ENCODE measurements at places on chromosomes 4 and X.

GRCh38 chr4:54268151-54268550 is 39.1 kb downstream of the PDGFRA start:
- DNase-seq: no peak
- no peaks in the 10 kb centered on the region for H3K27me3 ChIP-seq
- H3K4me1 ChIP-seq: no peaks in the 10 kb centered on the region
- H3K36me3 ChIP-seq: no peaks in the 10 kb centered on the region
- no peak overlapping the region for H3K4me3 ChIP-seq

DNA sequence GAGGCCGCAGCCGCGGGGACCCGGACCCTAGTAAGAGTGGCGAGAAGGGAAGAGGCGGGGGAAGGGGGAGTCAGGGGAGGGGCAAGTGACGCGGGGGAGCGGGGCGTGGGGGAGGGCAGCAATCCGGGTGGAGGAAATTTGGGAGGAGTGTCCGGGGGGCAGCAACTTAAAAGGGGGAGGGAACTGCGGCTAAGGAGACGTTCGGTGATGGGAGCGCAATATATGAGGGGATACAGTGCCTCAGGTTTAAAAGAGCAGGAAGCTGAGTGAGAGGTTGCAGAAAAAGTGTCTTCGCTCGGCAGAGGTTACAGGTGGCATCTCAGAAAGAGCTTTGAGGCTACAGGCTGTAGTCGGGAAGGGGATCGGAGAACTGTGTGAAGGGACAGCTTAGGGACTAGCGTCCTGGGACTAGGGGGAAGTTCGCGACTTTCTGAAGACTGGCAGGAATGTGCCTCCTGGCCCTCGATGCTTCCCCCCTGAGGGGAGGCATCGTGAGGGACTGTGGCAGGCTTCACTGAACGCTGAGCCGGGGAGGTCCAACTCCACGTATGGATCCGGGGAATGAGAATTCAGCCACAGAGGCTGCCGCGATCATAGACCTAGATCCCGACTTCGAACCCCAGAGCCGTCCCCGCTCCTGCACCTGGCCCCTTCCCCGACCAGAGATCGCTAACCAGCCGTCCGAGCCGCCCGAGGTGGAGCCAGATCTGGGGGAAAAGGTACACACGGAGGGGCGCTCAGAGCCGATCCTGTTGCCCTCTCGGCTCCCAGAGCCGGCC is 519 bp downstream of the FOXO4 start:
- peak overlapping the region; percentile 81 for H3K27ac ChIP-seq
- peak overlapping the region; percentile 58 for H3K4me3 ChIP-seq
- DNase-seq: peak; percentile 76

DNA sequence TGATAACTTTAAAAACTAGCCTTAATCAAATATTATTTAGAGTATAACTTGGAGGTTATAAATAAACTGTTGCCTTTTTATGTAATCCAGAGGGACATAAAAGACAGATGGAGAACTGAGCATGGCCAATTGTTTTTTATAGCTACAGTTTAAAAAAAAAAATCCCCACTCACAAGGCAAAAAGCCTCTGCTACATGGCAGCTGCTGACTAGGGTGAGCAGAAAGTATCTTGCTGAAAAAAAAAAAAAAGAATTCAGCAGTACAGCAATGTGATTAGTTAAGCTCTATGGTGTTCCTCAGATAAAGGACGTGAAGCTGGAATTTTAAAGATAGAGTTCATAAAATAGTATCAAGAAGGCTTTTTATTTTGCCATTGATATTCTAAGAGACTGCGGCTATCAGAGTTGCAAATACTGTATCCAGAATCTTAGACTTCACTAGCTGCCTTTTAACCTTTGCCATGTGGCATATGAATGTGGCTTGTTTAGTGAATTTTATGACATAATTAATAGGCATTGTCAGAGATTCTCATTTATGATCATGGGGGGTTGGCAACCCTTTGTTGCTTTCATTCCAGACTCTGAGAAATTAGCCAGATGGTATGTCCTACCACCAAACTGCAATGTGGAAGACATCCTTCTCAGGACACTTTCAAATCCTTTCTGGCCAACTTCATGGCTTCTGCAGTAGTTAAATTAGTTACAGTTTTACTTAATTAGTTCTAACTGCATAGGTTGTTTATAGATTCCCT is 498.0 kb downstream of the STPG2 start:
- H3K4me3 ChIP-seq: no peak overlapping the region
- H3K27me3 ChIP-seq: no peaks in the 10 kb centered on the region
- peak; percentile 28 for DNase-seq
- H3K36me3 ChIP-seq: no peaks in the 10 kb centered on the region

- no peaks in the 10 kb centered on the region for H3K27me3 ChIP-seq
- H3K27ac ChIP-seq: no peak overlapping the region
- no peak for DNase-seq
- H3K4me3 ChIP-seq: no peak overlapping the region
- no peaks in the 10 kb centered on the region for H3K4me1 ChIP-seq
- H3K36me3 ChIP-seq: no peaks in the 10 kb centered on the region
Measured at GRCh38 chr4:147195386-147195785, 249.7 kb upstream of the TTC29 start.

- no peaks in the 10 kb centered on the region for H3K36me3 ChIP-seq
- no peak overlapping the region for H3K4me3 ChIP-seq
- no peak overlapping the region for H3K27ac ChIP-seq
- H3K4me1 ChIP-seq: peaks cover 11% of the 10 kb centered on the region
Measured at GRCh38 chrX:40933132-40933705, 152.0 kb upstream of the USP9X start.

DNA sequence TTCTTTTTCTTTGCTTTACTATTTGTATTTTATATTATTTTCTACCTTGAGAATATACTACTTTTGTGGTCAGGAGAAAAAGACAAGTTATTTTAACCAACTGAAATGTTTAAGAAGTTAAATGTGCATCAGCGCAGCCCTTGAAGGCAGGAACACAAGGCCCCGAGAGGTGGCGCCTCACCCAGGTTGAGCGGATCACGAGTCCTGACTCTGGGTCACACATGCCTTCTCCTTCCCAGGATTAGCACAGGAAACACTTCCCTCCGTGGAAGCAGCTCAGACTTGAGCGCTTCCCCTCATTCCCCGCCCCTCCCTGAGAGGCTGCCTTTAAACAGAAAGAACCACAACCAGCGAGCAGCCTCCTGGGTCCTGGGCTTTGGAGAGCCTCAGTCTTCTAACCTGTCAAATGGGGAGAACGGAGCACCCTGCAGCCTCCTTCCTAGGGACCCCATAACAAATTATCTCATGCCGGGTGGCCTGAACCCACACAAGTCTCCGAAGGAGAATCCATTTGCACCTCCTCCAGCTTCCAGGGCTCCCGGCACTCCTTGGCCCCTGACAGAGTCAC is 217.6 kb downstream of the AFAP1 start:
- H3K36me3 ChIP-seq: no peaks in the 10 kb centered on the region
- no peak overlapping the region for H3K27ac ChIP-seq
- H3K4me3 ChIP-seq: no peak overlapping the region
- H3K27me3 ChIP-seq: no peaks in the 10 kb centered on the region
- no peaks in the 10 kb centered on the region for H3K4me1 ChIP-seq
- no peak for DNase-seq

DNA sequence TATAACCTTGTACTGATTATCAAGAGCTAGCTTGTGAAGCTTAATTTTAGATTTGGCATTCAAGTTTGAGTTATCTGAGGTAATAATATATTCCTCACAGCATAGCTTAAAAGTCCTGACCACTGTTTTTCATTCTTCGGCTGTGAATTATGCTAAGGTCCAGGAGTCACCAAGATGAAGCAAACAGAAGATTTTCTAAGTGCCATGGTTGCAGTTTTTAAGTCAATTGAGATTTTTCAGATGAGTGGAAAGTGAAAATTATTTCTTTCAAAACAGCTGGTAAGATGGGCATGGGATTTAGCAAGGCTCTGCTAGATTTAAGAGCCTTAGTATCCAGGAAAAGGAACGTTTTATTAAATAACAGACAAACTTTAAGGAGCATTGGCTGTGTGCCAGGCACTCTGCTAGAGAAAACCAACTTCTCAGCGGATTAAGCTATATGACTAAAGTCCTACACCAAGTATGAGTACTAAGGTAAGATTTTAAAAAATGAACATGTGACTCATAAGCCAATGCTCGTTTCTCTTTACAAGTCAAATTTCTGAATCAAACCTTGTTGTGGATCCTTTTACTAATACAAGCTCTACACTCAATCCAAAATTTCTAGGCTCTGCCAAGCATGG is 149.9 kb upstream of the IL15 start:
- H3K27ac ChIP-seq: no peak overlapping the region
- H3K27me3 ChIP-seq: no peaks in the 10 kb centered on the region
- no peak overlapping the region for H3K4me3 ChIP-seq
- DNase-seq: peak; percentile 18
- no peaks in the 10 kb centered on the region for H3K4me1 ChIP-seq
- H3K36me3 ChIP-seq: no peaks in the 10 kb centered on the region

DNA sequence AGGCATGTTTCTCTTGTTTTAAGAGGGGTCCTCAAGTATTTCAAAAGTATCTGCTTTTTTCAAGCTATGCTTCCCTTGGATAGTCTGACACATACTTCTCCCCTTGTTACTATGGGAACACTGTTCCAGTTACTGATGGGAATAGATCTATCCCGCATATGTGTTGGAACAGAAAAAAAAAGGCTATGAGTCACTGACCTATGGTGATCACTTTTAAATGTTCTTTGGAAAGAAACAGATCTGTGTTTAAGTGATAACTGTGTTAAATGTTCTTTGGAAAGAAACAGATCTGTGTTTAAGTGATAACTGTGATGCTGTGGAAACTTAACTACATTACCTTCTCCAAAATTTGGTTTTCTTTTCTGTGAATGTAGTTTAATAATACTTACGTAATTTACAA is 303.2 kb downstream of the TEX13C start:
- no peaks in the 10 kb centered on the region for H3K4me1 ChIP-seq
- H3K27ac ChIP-seq: no peak overlapping the region
- H3K27me3 ChIP-seq: no peaks in the 10 kb centered on the region
- H3K4me3 ChIP-seq: no peak overlapping the region

DNA sequence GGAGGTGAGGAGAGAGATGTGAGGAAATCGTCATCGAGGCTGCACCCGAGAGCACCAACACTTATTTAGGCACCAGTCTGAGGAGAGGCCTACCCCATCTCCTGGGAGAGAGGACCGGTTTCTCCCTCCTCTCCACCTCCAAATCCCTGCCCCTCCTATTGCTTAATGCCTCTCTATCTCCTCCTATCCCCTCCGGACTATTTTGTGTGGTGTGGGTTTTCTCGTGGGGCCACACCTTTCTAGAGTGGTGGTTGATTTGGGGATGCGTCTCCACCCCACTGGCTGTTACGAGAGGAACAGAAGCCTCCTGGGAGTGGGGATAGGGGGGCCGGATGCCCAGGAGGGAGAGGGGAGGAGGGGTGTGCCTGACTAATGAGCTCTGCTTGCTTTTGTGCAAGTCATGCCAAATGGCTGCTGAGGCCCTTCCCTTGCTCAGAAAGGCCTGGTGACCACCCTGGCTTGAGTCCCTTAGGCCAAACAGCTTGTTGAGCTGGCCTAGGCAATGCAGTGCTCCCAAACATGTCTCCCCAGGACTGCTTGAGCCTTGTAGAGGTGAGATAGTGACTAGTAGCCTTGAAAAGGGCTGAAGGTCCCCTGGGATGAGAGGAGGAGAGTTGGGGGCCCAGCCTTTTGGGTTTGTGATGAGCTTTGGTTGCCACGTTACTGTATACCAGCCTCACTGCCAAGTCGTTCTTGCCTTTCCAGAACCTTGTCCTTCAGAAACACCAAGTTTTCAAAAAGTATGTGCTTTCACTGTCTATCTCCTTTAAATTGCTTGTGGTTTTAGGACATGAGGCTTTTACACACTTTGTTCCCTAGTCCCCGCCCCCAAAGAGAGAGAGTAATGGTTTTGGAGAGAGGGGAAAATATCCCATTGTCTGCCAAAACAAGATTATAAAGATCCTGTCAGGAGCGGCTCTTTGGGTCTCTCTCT is 1.2 kb downstream of the MSN start:
- peak; percentile 86 for DNase-seq
- no peaks in the 10 kb centered on the region for H3K36me3 ChIP-seq
- H3K4me3 ChIP-seq: peak overlapping the region; percentile 78
- peak overlapping the region; percentile 98 for H3K27ac ChIP-seq

DNA sequence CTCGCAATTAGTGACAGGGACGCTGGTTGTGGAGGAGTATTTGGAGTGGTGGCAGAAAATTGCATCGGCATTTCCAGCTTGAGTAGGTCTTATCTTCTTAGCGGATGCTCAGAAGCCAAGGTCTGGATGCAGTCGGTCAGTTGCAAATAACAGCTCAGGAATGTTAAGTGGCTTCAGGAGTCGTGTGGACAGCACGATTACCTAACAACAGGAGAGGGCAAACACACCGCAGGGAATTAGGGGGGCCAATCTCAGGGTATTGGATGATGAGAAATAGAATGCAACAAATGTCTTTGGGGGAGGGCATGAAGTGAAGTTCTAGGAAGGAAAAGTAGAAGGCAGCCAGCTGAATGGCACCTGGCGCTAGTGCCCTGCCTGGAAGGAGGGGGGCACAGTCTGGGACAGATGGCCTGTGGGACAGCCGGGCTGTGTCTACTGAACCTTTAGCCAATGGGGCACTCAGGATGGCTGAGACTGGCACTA is 11.8 kb downstream of the RASL11B start:
- peaks cover 8% of the 10 kb centered on the region for H3K4me1 ChIP-seq
- H3K4me3 ChIP-seq: no peak overlapping the region
- H3K27ac ChIP-seq: no peak overlapping the region
- H3K36me3 ChIP-seq: no peaks in the 10 kb centered on the region
- H3K27me3 ChIP-seq: no peaks in the 10 kb centered on the region

DNA sequence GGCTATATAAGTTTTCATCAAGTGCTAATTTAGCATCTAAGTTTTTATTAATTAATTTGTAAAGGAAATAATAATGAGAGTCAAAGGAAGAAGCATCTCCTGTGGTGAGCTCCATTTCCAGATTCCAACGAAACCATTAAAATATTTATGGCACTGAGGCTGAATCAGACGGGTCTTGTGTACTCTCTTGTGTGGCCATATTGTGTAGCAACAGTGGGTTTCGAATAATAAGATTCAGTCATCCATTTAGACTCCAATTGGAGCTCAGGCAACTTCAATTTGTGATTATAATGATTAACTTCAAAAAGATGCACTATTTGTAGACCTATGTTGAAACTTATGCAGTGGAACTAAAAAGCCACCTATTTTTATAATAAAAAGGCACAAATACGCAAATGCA is 82.4 kb downstream of the SNCA start:
- H3K36me3 ChIP-seq: no peaks in the 10 kb centered on the region
- no peaks in the 10 kb centered on the region for H3K27me3 ChIP-seq
- no peak for DNase-seq
- H3K4me3 ChIP-seq: no peak overlapping the region
- no peak overlapping the region for H3K27ac ChIP-seq
- peaks cover 7% of the 10 kb centered on the region for H3K4me1 ChIP-seq

- DNase-seq: no peak
- no peaks in the 10 kb centered on the region for H3K36me3 ChIP-seq
- H3K27ac ChIP-seq: no peak overlapping the region
- H3K27me3 ChIP-seq: no peaks in the 10 kb centered on the region
- no peaks in the 10 kb centered on the region for H3K4me1 ChIP-seq
Measured at GRCh38 chrX:34382416-34382815, 250.3 kb upstream of the FAM47A start.

DNA sequence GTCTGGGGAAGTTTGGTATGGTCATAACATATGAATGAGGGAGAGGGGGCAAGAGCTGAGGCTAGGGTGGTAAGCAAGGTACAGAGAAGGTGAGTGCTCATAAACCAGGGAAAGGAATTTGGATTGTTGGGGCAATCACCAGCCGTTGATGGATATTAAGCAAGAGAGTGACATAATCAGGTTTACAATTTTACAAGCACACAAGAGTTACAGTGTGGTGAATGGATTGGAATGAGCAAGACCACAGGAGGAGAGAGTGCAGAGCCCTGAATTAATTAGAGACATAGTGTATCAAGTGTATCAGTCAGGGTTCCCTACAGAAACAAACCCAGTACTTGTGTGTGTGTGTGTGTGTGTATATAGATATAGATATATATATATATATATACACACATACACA is 18.7 kb upstream of the FMR1NB start:
- H3K4me1 ChIP-seq: no peaks in the 10 kb centered on the region
- no peaks in the 10 kb centered on the region for H3K27me3 ChIP-seq
- DNase-seq: no peak
- no peaks in the 10 kb centered on the region for H3K36me3 ChIP-seq
- no peak overlapping the region for H3K27ac ChIP-seq
